ENCODE measurements at places on chromosomes 11 and 22. TPM values are rescaled to one million over a fixed set of nuclear protein-coding genes. Genes with fewer than 3 reads are reported as not detected.

Gene IL17REL
- total RNA-seq: not detected

Gene ATG2A
- 34.5 TPM for total RNA-seq

DNA sequence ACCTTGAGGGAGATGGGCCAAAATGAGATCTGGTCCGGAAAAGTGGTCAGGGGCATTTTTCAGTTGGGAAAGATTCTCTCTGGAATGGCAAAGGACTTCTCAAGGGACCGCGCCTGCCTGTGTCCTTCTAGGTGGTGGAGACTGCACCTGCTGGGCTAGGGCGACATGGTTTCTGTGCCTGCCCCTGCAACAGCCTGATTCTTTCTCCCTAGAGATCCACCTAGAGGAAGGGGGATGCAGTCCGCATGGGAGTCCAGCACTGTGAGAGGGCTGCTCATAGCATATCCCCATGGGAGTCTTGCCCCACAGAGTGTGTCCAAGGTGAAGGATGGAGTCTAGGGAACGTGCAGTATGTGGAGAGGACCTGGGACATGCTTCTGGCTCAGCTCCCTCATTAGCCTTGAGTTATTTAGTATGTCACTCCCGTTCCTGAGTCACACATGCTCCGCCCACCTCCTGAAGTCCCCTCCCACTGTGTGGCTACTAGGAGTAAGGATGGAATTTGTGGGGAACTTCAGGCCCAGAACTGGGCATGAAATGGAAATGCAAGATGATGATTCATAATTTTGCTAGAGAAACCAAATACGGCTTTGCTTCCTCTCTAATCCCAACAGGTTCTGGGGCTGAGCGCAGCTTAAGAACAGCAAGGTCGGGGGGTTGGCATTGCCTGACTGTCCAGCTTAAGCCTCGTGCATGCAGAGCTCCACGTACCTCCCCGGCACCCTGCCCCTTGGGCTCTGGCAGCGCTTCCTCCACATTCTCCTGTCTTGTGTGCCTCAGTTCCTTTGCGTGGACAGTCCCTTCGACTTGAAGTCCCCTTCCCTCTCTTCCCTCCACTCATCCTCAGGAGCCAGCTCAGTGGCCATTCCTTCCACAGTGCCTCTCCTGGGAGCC is 35.0 kb downstream of the GRIK4 start:
- no peak overlapping the region for H3K27ac ChIP-seq
- H3K4me1 ChIP-seq: peaks cover 2% of the 10 kb centered on the region
- peaks cover 7% of the 10 kb centered on the region for H3K27me3 ChIP-seq
- no peaks in the 10 kb centered on the region for H3K36me3 ChIP-seq
- H3K4me3 ChIP-seq: no peak overlapping the region

DNA sequence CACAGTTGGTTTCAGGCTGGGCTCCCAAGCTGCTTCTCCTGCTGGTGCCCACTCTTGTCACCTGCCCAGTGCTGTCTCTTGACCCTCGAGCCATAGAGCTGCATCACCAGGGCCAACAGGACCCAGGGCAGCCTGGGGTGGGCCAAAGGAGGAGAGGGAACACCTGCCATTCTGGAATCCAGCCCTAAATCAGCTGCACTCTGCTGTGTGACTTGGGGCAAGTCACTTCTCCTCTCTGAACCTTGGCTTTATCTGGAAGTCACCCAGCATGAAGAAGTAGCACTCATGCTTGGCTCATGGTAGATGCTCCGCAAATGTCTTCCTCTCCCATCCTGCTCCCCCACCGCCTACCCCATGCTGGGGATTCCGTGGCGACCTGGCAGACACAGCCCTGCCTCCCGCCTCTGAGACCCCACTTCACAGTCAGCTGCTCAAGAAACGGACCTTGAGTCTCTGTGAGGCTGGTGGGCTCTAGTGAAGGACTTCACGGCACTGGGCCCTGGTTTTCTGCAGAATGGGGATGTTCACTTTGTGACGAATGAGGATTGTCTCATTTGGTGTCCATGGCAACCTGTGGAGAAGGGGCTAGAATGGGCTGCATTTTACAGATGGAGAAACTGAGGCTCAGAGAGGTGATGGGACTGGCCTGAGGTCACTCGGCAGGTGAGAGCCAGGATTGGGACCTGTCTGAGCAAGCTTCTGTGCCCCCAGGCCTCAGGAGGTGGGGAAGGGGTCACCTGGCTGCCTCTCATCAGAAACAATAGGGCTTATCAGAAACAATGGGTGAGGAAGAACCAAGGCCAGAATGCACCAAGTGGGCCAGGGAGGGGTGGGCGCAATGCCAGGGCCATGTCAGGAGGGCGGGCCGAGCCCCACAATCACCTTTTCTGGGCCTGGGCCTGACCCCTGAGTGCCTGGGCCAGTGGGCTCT is 12.4 kb downstream of the EMID1 start:
- H3K4me3 ChIP-seq: no peak overlapping the region
- H3K36me3 ChIP-seq: no peaks in the 10 kb centered on the region
- H3K4me1 ChIP-seq: no peaks in the 10 kb centered on the region
- no peak overlapping the region for H3K27ac ChIP-seq
- peaks cover 4% of the 10 kb centered on the region for H3K27me3 ChIP-seq
- no peak for DNase-seq

Gene OR5A1
- not detected for total RNA-seq

- no peak for DNase-seq
- peaks cover 5% of the 10 kb centered on the region for H3K27me3 ChIP-seq
- H3K36me3 ChIP-seq: peaks cover 8% of the 10 kb centered on the region
- H3K27ac ChIP-seq: no peak overlapping the region
- no peak overlapping the region for H3K4me3 ChIP-seq
Observed at GRCh38 chr11:123413636-123414035, 16.4 kb upstream of the GRAMD1B start.

- H3K27ac ChIP-seq: no peak overlapping the region
- H3K4me3 ChIP-seq: no peak overlapping the region
- peaks cover 50% of the 10 kb centered on the region for H3K36me3 ChIP-seq
- H3K27me3 ChIP-seq: no peaks in the 10 kb centered on the region
Observed at GRCh38 chr11:111555255-111555654, 14.7 kb downstream of the LAYN start.

- peaks cover 4% of the 10 kb centered on the region for H3K4me1 ChIP-seq
- no peak overlapping the region for H3K27ac ChIP-seq
Observed at GRCh38 chr11:64647019-64647779, 56.2 kb downstream of the SLC22A12 start.

- no peak overlapping the region for H3K4me3 ChIP-seq
- H3K27me3 ChIP-seq: peaks cover 39% of the 10 kb centered on the region
- no peak for DNase-seq
- no peaks in the 10 kb centered on the region for H3K36me3 ChIP-seq
Observed at GRCh38 chr11:92226331-92227229, 2.0 kb downstream of the FAT3 start.

Gene CALCB
- 1.3 TPM for total RNA-seq

Gene CST6
- not detected for total RNA-seq

DNA sequence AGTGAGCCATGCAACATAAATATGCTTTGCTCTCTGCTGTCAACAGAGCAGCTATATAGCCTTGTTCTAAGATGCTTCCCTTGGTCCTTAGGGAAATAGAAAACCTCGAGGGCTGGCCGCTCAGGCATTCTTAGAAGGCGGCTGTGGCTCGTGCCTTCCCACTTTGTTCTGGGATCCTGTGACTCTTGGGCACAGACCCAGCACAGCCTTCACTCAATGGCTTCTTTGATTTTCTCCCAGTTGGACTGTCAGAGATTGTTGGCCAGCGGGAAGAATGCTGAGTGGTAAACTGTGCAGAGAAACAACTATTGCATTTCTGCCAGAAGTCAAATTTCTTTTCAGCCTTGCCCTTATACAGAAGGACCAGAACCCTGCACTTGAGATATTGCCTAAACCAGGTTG is 9.5 kb upstream of the MICAL2 start:
- H3K4me3 ChIP-seq: no peak overlapping the region
- no peak overlapping the region for H3K27ac ChIP-seq
- no peak for DNase-seq
- peaks cover 11% of the 10 kb centered on the region for H3K4me1 ChIP-seq

GRCh38 chr11:92880381-92880780 is 89.1 kb upstream of the MTNR1B start:
- no peak overlapping the region for H3K27ac ChIP-seq
- H3K36me3 ChIP-seq: no peaks in the 10 kb centered on the region
- H3K27me3 ChIP-seq: peaks cover 7% of the 10 kb centered on the region
- H3K4me3 ChIP-seq: no peak overlapping the region
- H3K4me1 ChIP-seq: no peaks in the 10 kb centered on the region

GRCh38 chr22:38505541-38506117 is 482 bp downstream of the DDX17 start:
- no peaks in the 10 kb centered on the region for H3K27me3 ChIP-seq
- H3K4me3 ChIP-seq: peak overlapping the region; percentile 98
- peak overlapping the region; percentile 100 for H3K27ac ChIP-seq
- peaks cover 40% of the 10 kb centered on the region for H3K4me1 ChIP-seq
- H3K36me3 ChIP-seq: peaks cover 46% of the 10 kb centered on the region

Gene MS4A2
- not detected for total RNA-seq

Gene PRG3
- not detected for total RNA-seq

- peak within 1 kb of the TSS; percentile 100 for H3K4me3 ChIP-seq
- no peaks in the 10 kb centered on the region for H3K27me3 ChIP-seq
- peak; percentile 92 for DNase-seq
- H3K4me1 ChIP-seq: peaks cover 41% of the 10 kb centered on the region
Observed at GRCh38 chr11:78188286-78189173, at the start of the genes KCTD21 and USP35. KCTD21 (minus strand) TSS chr11:78188626; CDS start chr11:78174554, 14,072 bp downstream. USP35 (plus strand) TSS chr11:78188919; CDS start chr11:78196246, 7,327 bp downstream.

Gene ZDHHC24
- 22.1 TPM for total RNA-seq

- H3K27me3 ChIP-seq: no peaks in the 10 kb centered on the region
- H3K27ac ChIP-seq: no peak overlapping the region
- DNase-seq: no peak
- H3K4me1 ChIP-seq: peaks cover 6% of the 10 kb centered on the region
Observed at GRCh38 chr11:74806267-74806666, 57.6 kb downstream of the RNF169 start.

Gene LRRC74B
- not detected for total RNA-seq

GRCh38 chr11:64814712-64815187 is 4.4 kb upstream of the MEN1 start:
- H3K27me3 ChIP-seq: peaks cover 1% of the 10 kb centered on the region
- no peak overlapping the region for H3K4me3 ChIP-seq
- H3K36me3 ChIP-seq: no peaks in the 10 kb centered on the region
- H3K27ac ChIP-seq: no peak overlapping the region

Gene CATSPERZ
- not detected for total RNA-seq

Gene NAALAD2
- not detected for total RNA-seq

Gene POU2AF3
- total RNA-seq: not detected

Gene MUC6
- not detected for total RNA-seq

DNA sequence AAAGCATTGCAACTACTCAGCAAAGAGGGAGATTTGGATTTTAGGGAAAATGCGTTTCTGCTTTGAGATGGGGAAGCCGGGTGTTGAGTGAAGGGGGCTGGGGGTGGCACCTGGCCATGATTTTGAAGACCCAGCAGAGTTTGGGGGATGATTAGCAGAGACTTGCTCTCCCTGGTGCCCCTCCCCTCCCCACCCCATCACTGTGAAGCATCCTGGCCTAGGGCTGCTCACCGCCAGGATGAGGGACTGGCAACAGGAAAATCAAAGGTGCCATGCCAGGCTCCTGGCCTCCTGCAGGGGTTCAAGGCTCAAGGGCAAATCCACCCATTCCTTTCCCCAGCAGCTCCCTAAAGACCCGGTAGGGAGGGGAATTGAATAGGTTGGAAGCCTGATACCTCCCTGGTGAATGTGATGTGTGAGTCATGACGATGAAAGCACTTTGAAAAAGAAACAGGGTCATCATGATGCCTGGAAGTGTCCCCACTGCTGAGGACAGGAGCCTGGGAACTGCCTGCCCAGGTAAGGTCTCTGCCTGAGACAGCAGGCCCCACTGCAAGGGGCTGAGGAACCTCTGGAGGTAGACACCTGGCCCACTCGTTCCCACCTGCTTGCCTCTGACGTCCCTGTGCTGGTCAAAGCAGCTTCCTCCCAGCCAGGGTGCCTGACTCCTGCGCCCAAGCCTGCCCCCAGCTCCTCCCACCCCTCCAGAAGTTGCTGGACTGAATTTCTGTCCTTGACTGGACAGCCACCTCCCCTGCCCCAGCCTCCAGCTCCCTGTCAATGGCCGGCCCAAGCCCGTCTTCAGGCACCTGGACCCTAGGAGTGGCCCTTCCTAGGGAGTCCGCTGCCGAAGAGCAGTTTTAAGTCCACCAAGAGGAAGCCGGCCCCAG is 1.7 kb downstream of the CHST1 start:
- H3K36me3 ChIP-seq: no peaks in the 10 kb centered on the region
- peaks cover 3% of the 10 kb centered on the region for H3K4me1 ChIP-seq
- no peak overlapping the region for H3K4me3 ChIP-seq
- DNase-seq: no peak
- H3K27ac ChIP-seq: no peak overlapping the region

Gene SCGB1A1
- total RNA-seq: not detected

- H3K4me3 ChIP-seq: peak overlapping the region; percentile 88
- DNase-seq: peak; percentile 72
- H3K4me1 ChIP-seq: peaks cover 25% of the 10 kb centered on the region
- no peaks in the 10 kb centered on the region for H3K27me3 ChIP-seq
- H3K27ac ChIP-seq: peak overlapping the region; percentile 92
- no peaks in the 10 kb centered on the region for H3K36me3 ChIP-seq
Observed at GRCh38 chr22:46614025-46614931, 5.9 kb upstream of the GRAMD4 start.

DNA sequence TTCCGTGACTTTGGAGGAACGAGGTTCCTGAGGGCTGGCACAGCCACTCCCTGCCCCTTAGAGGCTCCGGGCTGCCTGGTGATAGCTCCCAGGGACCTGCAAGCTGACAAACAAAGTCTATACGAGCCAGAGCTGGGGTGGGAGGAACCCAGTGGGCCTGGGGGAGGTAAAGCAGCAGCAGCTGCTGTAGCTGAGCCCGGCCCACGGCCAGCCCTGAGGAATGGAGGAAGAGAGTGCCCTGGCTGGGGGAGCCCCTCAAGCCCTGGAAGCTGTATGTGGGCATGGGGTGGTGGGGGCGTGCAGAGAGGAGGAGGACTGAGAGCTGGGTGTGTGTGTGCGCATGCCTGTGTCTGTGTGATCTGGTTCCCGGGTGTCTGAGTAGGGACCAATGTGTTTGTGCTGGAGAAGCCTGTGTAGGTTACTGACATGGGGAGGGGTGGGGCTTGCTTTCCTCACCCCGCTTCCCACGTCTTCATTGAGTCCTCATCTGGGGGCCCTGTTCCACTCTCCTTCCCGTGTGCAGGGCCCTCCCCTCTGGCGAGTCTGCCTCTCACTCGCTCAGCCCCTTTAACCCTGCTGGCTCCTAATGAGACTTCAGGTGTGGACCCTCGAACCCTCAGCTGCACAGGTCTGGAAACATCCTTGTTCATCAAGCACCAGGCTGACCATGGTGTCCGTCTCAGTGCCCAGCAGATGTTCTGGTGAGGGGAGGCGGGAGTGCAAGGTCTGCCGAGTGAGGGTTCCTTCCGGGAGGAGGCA is 10.8 kb downstream of the ST3GAL4 start:
- peak overlapping the region; percentile 10 for H3K4me3 ChIP-seq
- no peaks in the 10 kb centered on the region for H3K36me3 ChIP-seq
- peaks cover 2% of the 10 kb centered on the region for H3K4me1 ChIP-seq

DNA sequence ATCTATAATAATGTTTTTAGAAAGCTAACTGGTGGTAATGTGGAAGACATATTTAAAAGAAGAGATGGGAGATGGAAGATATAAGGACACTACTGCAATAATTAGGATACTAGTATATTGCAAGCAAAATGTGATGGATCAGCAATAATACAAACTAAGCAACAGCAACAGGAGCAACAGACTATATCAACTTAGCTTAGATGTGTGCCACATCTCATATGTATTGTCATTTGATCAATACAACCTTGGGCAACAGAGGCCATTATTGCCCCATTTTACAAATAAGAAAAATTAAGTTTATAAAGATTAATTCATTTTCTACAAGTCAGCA is 4.2 kb downstream of the FCHSD2 start:
- no peak for DNase-seq
- no peak overlapping the region for H3K27ac ChIP-seq
- peak overlapping the region; percentile 2 for H3K4me3 ChIP-seq
- peaks cover 40% of the 10 kb centered on the region for H3K36me3 ChIP-seq
- H3K4me1 ChIP-seq: peaks cover 25% of the 10 kb centered on the region

Gene GRIK4
- not detected for total RNA-seq

- no peaks in the 10 kb centered on the region for H3K27me3 ChIP-seq
- no peak for DNase-seq
- H3K27ac ChIP-seq: no peak overlapping the region
Observed at GRCh38 chr11:127631974-127632373, 631.4 kb upstream of the KIRREL3 start.
